Right cardiac atrium (tissue), 5 donors: ENCODE measurements at places on chromosomes 7 and 10. TPM values are rescaled to one million over a fixed set of nuclear protein-coding genes. Genes with fewer than 3 reads are reported as not detected.

GRCh38 chr10:27611236-27611635 is 107.1 kb downstream of the RAB18 start:
- no peak for DNase-seq

GRCh38 chr7:144835155-144835611 is 670 bp downstream of the TPK1 start:
- DNase-seq, result peak; percentile 64

- no peak for DNase-seq
Measured at GRCh38 chr10:130222381-130222780, 86.2 kb downstream of the GLRX3 start.

- DNase-seq, result no peak
Measured at GRCh38 chr7:14628516-14628915, 274.0 kb downstream of the DGKB start.

- no peak for DNase-seq
Measured at GRCh38 chr10:132033632-132034031, 32.1 kb upstream of the JAKMIP3 start.

GRCh38 chr7:116024826-116025809 is 5.4 kb downstream of the TFEC start:
- DNase-seq, result no peak

DNA sequence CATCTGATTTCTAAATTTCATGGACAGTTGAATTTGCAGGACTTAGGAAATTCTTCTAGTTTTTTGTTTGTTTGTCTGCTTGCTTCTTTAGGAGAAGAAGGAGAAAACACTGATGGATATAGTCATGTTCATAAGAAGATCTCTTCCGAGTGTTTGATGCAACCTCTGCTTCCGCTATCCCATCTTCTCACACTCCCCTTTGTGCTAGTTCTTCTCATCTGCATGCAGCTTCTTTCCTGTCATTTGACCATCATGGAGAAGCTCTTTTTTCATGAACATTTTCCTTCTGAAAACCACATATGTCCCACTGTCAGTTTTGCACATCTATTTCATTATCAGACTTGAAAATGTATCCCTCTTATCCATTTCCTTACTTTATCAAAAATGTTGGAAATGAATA is 346.9 kb upstream of the PRKCQ start:
- no peak for DNase-seq

- no peak for DNase-seq
Measured at GRCh38 chr10:71344993-71345480, 26.0 kb downstream of the SLC29A3 start.

- no peak for DNase-seq
Measured at GRCh38 chr10:126199221-126199998, 188.9 kb downstream of the ADAM12 start.

DNA sequence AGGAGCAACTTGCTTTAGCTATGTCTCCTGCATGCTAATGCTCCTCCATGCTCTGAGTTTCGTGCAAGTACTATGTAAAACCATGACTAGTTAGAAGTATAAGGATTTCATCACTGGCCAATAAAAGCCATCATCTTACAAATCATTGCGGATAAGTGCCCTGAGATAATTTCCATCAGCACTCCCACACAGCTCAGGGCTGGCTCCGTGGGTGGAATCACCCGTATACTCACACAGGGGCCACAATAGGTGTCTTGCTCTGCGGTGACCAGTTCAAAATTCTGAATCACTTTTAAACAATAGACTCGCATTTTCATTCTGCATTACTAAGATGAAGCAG is 227.4 kb downstream of the PARD3 start:
- no peak for DNase-seq

The OPN1SW gene
- not detected for polyA plus RNA-seq
